ENCODE measurements at places on chromosomes 1 and 21.
A peak's percentile ranks its signal among the peaks of the same experiment; 100 is the strongest.

- no peak for DNase-seq
Measured at GRCh38 chr1:159771127-159771895, 9.5 kb upstream of the DUSP23 start.

DNA sequence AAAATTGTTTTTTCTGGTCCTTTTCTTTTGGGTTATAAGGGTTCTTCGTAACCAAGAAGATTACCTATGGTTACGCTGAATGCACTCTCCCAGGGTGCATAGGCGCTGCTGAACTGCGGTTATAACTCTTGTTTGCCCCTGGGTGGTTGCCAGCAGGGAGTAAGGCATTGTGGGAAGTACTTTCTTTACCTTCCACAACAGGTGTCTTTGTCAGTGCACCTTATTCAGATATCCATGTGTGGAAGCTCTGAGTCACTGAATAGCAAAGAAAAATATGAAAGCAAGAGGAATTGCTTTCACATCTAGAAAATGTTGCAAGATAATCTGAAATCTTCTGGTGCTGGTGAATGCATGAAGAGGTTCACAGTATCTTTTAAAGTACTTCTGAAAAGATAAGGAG, 124.4 kb upstream of the CACYBP start:
- DNase-seq: peak; percentile 11

DNA sequence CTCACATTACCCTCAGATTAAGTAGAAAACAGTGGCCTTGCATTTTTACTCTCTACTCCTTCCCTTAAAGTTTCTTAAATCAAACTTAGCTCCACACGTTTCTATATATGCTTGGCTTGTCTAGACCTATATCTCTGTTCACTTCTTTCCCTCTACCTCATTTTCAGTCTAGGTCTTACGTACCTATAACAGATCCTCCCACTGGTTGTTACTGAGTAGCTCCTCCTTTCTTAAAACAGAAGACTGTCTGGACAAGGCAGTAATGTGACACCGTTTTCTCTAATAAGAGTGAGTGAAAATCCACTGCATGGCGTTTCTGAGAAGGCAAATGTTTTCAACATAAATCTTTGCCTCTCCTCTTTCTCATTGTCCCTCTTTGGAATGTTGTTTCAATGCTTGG, 211.7 kb upstream of the POGK start:
- no peak for DNase-seq

GRCh38 chr1:183881387-183882131, 76.6 kb downstream of the RGL1 start:
- DNase-seq: no peak

DNA sequence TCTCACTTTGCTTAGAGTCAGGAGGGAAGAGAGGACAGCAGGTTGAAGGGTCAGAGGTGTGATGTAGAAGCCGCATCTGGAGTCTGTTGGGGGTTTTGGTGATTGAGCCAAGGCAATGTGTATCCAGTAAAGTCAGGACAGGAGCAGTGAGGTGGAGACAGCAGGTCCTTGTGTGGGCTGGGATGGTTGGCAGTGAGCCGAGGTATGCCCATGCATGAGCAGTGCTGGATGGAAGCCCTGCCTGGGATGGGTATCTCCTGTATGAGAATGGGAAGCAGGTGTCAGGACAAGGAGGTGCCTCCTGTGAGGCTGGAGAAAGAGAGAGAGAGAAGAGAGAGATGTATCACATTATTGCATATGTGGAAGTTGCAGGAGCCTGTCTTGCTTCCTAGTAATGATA, 90.0 kb downstream of the OBSCN start:
- no peak for DNase-seq

DNA sequence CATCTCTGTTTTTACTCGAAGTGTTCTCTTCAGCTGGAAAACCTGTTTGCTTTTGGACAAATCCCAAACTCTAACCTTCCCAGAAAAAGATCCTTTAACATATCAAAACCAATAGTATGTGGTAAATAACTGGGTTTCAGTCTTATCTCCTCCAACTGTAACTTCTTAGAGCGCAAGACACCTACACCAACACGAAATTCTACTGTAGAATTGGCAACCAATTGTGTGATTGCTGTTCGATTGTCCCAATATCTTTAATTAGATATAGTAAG, 5.8 kb upstream of the MPZL1 start:
- DNase-seq: no peak

DNA sequence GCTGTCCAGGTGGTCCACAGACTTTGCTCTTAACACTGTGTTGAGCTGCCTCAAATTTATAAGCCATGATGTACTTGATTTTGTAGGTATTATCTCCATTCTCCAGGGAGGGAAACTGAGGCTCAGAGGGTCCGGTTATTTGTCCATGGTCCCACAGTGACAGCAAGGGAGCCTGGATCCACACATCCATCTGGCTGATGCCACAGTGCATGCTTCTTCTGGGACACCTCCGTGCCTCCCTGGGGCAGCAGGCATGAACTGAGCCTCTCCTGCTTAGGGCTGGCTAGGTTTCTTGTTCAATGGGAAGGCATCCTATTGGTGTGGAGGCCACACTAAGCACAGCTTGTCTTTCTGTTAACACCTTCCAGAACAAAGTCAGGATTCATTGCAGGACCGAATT, 317.3 kb downstream of the AJAP1 start:
- DNase-seq: no peak

DNA sequence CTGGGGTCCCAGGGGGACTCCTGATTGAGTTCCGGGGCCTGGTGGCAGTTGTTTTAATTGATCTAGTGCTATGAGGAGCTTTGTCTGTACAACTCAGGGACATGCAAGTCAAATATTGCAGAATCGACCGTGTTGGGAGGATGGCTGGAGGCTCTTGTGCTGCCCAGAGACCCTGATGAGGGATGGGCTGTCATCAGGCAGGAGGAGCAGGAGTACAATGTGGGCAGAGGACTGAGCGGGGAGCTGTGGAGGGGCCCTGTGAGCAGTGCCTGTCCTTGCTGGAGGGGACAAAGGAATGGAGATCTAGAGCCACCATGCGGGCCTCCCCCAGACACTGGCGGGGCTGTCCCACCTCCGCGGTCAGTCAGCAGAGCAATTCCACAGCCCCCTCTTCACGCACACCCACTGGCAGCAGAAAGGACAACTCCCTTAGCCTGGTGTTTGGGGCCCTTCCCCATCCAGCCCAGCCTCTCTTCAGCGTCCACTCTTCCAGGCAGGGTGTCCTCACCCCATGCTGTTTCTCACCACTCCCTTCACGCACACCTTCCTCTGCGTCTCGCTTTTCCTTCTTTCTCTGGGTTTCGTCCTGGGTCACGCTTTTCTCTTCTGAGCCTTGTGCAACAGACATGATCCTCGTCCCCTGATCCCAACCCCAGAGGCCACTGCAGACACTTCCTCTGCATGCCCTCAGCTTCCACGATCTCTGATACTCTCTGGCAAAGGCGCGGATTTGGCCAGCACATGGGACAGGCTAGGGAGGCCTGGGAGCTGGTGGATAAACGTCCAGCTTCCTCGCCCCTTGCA, 122.6 kb downstream of the GRIK3 start:
- DNase-seq: no peak

DNA sequence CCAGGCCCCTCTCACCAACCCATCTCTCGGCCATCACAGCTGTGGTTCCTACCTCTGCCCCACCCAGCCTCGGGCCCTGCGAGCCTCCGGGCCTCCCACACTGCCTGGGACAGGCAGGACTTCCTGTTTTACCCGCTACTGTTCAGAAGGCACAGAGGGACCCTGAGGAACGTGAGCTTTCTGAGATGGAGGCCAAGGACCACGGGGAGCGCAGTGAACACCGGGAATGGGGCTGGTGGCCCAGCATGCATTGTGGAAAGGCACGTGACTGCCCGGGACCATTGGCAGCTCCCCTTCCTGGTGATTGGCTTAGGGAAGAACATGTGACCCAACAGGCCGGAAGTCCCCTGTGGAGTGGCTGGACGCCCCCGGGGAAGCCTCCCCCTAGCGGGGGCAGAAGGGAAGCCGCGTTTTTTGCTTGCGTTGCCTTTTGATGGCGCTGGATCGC, 7.0 kb downstream of the S100B start:
- no peak for DNase-seq

- DNase-seq: no peak
Measured at GRCh38 chr1:21307663-21308305, 17.5 kb upstream of the ECE1 start.

- DNase-seq: no peak
Measured at GRCh38 chr1:15943328-15943991, 32.4 kb downstream of the ZBTB17 start.

- DNase-seq: no peak
Measured at GRCh38 chr1:179095924-179096323, 14.1 kb downstream of the TOR3A start.

GRCh38 chr1:89459081-89459480, 65.5 kb upstream of the LRRC8B start:
- no peak for DNase-seq

DNA sequence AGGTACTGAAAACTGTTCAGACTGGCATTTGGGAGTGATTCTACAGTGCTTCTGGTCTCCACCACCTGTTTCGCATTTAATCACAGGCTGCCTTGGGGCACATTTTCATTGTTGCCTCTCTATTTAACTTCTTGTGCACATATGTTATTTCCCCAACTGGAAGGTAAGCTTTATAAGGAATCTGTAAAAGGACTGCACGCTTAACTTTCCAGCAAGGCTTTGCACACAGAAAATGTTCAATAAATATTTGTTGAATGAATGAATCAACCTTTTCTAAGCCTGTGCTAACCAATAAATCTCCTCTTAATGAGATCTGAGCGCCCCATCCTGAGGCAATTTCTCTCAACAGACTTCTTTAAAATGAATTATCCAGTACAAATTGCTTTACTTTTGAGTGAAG, 84.3 kb upstream of the ARHGAP29 start:
- DNase-seq: no peak

DNA sequence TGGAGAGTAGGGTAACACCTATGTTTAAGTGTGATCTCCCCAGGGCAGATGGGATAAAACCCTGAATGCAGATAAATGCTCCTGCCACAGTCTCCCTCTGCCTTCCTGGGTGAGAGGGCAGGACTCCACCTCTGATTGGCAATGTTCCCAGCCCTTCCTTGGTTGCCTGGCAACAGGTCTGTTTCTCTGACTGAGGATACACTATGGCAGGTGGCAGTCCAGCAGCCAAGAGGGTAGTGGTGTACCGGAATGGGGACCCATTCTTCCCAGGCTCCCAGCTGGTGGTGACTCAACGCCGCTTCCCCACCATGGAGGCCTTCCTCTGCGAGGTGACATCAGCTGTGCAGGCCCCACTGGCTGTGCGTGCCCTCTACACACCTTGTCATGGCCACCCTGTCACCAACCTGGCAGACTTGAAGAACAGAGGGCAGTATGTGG, at the start of gene DCDC2B:
Gene DCDC2B (plus strand): TSS at position 199 of the 438 bp plus-strand sequence. CDS start 5 bp downstream, at position 204.
- no peak for DNase-seq

DNA sequence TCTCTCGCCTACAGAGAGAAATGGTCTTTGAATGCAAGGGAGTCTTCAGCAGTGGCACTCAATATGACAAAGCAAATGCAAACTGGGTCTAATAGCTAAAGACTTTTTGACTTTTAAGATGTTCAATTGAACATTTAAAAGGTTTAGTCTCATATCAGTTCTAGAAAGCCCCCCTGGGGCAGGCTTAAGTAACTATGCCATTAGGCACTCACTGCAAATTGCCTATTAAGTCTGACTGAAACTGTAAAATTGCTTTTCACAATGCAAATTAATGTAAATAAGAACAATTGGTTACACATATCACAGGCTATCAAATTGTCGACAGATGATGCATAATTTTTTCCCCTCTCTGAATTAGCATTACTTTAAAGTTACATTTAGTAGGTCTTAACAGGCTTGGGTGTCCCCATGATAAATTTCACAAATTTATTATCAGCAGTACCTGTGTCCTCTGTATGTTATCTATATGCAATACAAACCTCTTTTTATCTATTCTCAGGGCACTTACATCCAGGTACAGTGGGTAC, 329.1 kb downstream of the LRRIQ3 start:
- no peak for DNase-seq

GRCh38 chr1:219174460-219175211, 958 bp downstream of the LYPLAL1 start:
- DNase-seq: no peak

GRCh38 chr1:156407344-156407743, 38.3 kb downstream of the RHBG start:
- no peak for DNase-seq

DNA sequence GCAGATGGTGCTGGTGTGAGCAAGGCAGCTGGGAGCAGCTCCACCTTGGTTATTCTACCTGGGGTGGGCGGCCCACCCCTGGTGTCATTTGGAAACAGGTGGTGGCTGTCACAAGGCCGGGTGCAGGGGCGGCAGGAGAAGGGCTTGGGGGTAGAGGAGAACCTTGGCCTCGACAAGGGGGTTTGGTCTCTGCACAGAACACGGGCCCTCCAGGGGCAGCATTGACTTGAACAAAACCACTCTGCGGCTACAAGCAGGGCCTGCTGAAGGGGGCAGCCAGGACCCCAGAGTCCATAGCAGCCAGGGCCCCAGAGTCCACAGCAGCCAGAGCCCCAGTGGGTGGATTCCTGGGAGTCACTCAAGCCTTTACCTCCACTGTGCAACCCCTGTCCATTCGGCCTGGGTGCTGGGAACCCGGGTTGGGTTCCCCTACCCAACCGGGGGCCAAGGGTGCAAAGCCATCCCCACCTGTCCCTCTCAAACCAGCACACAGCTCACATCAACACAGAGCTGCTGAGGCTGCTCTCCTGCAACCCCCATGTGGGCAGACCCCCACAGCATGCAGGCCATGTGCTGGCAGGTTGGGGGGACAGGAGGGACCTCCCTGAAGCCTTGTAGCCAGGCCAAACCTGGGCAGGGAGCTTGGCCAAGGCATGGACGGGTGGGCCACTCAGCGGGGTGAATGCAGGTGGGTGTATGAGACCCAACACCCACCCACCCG, 7.7 kb downstream of the TRIM11 start:
- DNase-seq: no peak

GRCh38 chr1:78291418-78291817, 199.4 kb upstream of the PTGFR start:
- no peak for DNase-seq

- DNase-seq: no peak
Measured at GRCh38 chr1:2560299-2561073, 4.3 kb downstream of the TNFRSF14 start.

DNA sequence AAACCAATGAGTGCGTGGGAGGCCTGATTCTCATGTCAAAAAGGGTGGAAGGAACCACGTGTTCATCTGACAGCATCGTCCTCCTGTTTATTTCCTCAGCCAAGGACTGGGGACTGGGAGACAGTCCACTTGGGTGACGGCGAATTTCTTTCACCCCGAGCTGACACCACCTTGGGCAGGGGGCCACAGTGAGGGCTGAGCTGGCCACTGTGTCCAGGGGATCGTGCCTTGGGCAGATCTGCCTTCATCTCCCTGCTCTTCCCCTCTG, 122.1 kb downstream of the SIM2 start:
- no peak for DNase-seq

DNA sequence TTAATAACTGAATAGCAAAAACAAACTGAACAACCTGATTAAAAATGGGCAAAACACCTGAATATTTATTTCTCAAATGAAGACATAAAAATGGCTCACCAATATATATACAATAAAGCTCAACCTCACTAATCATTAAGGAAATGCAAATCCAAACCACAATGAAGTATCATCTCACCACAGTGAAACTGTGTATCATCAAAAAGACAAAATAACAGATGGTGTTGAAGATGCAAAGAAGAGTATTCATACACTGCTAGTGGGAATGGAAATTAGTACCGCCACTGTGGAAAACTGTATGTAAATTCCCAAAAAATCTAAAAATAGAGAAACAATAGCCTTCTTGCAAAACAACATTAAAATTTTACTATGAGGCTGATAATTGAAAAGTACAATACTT, 1660.1 kb upstream of the B3GALT2 start:
- no peak for DNase-seq

- DNase-seq: no peak
Measured at GRCh38 chr21:26782747-26783146, 62.5 kb downstream of the ADAMTS1 start.

All from stimulated activated CD4-positive, alpha-beta T cell treated with anti-CD3 and anti-CD28 coated beads, Interleukin-4, amount 100 ng/mL, for 4 hours (primary cell).